AG09309 (cell line): ENCODE measurements at places on chromosomes 3 and 15.
A peak's percentile ranks its signal among the peaks of the same experiment; 100 is the strongest.

DNA sequence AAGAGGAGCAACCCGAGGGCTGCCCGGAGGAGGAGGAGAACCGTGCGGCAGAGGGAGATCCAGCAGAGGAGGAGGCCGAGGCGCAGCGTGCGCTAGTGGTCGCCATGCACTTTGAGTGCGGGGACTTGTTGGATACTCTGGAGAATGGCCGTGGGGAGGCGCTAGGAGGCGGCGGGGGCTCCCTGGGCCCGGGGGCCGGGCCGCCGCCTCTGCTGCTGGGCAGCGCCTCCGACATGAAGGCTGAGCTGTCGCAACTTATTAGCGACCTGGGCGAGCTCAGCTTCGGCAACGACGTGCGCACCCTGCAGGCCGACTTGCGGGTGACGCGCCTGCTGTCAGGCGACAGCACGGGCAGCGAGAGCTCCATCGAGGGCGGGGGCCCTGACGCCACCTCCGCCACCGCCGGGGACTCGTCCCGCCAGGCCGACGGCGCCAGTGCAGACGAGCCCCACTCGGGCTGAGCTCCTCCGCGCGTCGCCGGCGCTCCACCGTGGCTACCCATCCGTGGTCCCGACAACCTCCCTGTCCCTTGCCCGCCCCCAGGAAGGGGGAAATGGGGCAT lies 2.0 kb downstream of the FAM43A start:
- no peak for DNase-seq

GRCh38 chr3:101320475-101320874 lies at the start of gene IMPG2:
Gene IMPG2 (minus strand): TSS chr3:101320575. CDS start chr3:101320372, 203 bp downstream.
- DNase-seq = no peak

DNA sequence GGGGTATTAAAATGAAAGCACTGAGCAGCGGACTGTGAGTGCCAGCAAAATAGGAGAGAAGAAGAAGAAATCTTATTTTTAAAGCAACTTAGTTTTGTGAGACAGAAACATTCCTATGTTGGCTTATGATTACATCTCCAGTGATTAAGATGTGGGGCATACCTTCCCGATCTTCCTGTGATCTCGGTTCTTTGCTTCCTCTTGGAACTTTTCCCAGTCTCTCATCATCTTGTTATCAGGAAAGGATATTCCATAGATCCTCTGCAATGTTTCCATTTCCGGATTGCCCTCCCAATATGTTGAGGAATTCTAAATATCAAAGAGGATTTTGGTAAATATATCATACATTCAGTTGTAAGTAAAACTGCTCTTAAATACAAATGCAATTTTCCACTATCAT lies 22.2 kb downstream of the TARS3 start:
- DNase-seq = no peak

- DNase-seq = no peak
These were observed 5.6 kb upstream of the LRRC34 start for GRCh38 chr3:169818316-169818715.

- DNase-seq = no peak
These were observed 541.8 kb downstream of the NLGN1 start for GRCh38 chr3:173939331-173939730.

DNA sequence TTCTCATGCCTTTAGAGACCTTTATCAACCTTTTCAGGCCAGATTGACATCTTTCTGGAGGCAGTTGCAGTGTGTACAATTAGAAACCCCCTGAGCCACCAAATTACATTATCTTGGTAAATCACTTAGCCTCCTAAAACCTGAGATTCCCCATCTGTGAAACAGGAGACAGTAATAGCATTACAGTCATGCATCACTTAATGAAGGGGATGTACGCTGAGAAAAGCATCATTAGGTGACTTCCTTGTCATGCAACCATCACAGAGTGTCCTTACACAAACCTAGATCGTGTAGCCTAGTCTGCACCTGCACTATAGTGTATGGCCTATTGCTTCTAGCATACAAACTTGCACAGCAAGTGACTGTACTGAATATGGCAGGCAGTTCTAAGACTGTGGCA lies 400.8 kb upstream of the CNTN3 start:
- DNase-seq = no peak

GRCh38 chr3:41328926-41329325 lies 129.6 kb downstream of the CTNNB1 start:
- DNase-seq = no peak

- peak; percentile 90 for DNase-seq
These were observed 40.6 kb downstream of the AMOTL2 start for GRCh38 chr3:134333522-134334181.

DNA sequence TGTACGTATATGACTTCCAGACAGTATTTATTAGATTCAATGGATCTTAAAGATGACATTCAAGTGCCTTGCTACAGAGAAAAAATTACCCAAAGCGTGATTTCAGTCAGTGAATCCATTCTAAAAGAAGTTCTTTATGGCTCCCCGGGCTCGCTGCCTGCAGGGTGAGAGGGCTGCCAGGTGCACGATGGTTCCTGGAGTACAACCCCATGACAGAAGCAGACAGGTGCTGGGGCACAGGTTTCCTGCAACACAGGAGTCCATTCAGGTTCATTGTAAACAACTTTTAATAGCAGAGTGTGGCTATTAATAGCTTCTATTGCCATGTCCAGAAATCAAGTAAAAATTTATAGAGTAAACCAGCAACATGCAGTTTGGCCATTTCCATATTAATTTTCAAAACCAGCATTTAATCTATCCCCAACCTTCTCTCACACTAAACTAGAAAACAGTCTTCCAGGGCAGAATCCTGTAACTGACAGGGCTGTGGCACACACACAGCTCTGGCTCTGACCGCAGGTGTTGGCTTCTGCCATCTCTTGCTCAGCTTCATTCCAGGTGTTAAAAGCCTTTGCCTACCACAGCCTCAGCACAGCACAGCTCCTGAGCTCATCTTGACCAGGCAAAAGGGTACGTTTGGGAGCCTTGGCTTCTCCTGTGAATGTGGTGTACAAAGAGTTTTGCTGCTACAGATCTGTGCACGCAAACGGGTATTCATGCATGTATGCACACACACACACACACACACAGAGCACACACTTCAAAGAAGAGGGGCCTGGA lies 185.9 kb downstream of the MEX3B start:
- DNase-seq = no peak

DNA sequence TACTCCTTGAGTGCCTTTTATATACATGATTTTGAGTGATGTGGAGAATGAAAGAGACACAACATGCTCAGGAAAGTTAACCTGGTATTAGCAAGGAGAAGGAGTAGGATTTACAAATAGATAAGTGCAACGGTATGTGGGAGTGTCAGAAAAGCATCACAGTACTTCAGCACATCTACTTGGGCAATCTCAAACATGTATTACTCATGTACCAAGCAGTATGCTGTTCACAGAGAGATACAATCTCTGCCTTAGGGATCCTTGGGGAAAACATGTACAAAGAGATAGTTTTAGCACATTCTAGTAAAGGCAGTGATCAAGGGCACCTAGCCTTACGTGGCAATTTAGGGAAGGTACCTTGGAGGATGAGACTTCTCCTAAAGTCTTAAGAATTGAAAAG lies 146.5 kb downstream of the FILIP1L start:
- DNase-seq = no peak

- no peak for DNase-seq
These were observed 4.0 kb downstream of the RAB11A start for GRCh38 chr15:65873256-65873655.

- DNase-seq = no peak
These were observed 58.1 kb downstream of the CLASP2 start for GRCh38 chr3:33659856-33660434.

GRCh38 chr3:71551311-71551919 lies 32.1 kb downstream of the FOXP1 start:
- DNase-seq = no peak

- no peak for DNase-seq
These were observed 41.2 kb downstream of the OIP5 start for GRCh38 chr15:41291065-41291631.

GRCh38 chr3:186882150-186882524 lies 39.6 kb downstream of the ADIPOQ start:
- no peak for DNase-seq

DNA sequence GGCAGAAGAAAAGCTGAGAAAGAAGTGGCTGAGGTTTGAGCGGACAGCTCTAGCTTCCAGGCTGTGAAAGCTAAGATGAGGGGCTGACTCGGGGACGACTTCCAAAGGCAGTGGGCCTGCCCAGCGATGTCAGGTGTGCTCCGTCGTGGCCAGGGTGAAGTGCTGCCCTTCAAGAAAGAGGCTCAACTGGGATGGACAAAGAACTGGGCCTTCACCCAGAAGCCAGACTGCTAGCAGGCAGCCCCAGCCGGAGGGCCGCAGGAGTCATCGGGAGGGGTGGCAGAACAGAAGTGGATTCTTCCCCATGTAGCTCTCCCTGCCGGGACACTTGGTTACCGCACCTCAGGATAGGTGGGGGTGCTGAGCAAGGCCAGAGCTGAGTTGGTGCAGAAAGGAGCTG lies 13.1 kb upstream of the SEC13 start:
- DNase-seq = no peak

DNA sequence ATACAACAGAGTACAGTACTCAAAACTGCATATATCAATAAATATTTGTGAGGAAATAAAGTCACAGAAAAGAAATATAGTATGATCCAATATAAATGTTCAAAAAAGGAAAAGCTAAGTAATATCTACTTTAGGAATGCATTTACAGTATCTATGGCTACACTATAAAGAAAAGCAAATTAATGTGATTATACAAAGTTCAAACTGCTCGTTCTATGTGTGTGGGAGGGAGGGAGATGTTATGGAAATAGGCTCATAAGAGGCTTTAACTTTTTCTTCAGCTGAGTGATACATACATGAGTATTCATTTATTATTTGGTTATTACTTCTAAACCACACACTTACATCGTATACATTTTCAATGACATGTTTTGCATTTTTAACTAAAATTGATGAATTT lies 377.7 kb upstream of the AGTR1 start:
- no peak for DNase-seq

DNA sequence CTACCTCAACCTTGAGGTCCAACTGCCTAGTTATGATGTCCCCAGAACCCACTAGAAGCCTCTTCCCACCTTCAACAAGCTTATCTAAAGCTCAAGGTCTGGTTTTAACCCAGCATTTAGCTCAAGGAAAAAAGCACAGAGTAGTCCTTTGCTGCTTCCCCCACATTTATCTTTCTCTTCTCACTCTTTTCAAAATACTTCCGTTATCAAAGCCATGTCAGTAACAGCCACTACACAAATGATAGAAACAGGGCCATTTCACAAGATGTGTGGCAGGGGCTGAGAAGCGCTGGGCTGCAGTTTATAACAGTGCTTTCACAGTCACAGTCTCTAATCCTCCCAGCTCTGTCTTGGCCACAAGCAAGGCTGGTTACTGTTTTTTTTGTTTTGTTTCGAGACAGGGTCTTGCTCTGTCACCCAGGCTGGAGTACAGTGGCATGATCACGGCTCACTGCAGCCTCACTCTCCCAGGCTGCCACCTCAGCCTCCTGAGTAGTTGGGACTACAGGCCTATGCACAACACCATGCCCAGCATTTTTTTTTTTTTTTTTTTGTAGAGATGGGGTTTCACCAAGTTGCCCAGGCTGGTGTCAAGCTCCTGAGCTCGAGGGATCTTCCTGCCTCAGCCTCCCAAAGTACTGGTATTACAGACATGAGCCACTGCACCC lies 218.8 kb downstream of the OSBPL10 start:
- DNase-seq = no peak

GRCh38 chr3:94176988-94177745 lies 114.3 kb downstream of the NSUN3 start:
- no peak for DNase-seq

GRCh38 chr3:149460117-149460516 lies 14.4 kb upstream of the TM4SF4 start:
- no peak for DNase-seq

- no peak for DNase-seq
These were observed 190.7 kb downstream of the MAGI1 start for GRCh38 chr3:65848024-65848423.
